ENCODE measurements at places on chromosomes 7 and 10. TPM values are rescaled to one million over a fixed set of nuclear protein-coding genes. Genes with fewer than 3 reads are reported as not detected.

The IFIT1B gene
- 0.14 TPM for total RNA-seq

The NAT16 gene
- total RNA-seq: not detected

- DNase-seq: no peak
These were observed 27.9 kb upstream of the PLXNA4 start for GRCh38 chr7:132604121-132604520.

DNA sequence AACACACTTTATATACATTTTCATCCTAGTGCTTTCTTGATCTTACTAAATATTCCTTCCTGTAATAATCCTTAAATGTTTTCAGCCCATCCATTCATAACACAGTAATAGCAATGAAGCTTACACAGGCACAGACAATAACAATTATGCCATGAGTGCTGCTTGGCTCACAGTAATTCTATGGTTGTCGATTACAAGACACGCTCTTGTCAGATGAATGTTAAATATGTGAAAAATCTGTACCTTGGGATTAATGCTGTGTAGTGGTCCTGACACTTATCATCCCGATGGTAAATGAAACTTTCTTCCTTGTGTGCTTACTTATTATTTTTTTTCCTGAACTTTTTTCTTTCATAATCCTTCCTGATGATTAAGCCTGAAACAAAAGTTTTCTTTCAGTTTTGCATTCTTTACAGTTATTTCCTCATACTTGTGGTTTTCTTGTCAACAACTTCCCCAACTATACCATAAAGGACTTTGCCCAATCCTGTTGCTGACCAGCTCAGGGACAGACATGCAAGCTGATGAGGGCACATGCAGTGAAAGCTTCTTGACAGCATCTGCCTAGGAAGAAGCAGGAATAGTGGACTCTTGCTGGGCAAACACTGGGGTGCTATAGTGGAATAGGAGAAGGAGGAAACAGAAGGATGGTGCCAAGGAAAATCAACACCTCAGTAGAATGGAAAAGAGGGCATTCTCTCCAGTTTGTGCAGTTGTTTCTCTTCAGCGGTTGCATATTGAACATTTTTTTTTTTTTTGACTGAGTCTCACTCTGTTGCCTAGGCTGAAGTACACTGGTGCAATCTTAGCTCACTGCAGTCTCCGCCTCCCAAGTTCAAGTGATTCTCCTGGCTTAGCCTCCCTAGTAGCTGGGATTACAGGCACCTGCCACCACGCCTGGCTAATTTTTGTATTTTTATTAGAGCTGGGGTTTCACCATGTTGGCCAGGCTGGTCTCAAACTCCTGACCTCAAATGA lies 6.7 kb upstream of the MGAM2 start:
- DNase-seq: no peak

GRCh38 chr10:102963756-102964025 lies 45.6 kb downstream of the CNNM2 start:
- DNase-seq: no peak

DNA sequence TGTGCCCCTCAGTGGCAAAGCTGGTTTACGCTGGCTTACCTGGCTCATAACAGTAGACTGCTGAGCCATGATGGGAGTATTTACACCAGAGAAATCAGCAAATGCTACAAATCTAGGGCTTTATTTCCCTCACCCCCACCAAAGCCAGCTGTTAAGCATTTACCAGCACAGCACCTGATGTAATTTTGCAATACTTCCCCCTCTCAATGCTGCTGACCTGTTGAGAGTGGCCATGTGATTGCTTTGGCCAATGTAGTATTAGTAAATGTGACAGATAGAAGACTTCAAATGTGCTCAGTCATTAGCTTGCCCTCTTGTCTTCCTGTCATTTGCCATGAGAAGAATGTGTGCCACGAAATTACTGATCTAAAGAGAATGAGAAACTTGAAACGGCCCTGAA lies 46.6 kb downstream of the HERPUD2 start:
- DNase-seq: no peak

DNA sequence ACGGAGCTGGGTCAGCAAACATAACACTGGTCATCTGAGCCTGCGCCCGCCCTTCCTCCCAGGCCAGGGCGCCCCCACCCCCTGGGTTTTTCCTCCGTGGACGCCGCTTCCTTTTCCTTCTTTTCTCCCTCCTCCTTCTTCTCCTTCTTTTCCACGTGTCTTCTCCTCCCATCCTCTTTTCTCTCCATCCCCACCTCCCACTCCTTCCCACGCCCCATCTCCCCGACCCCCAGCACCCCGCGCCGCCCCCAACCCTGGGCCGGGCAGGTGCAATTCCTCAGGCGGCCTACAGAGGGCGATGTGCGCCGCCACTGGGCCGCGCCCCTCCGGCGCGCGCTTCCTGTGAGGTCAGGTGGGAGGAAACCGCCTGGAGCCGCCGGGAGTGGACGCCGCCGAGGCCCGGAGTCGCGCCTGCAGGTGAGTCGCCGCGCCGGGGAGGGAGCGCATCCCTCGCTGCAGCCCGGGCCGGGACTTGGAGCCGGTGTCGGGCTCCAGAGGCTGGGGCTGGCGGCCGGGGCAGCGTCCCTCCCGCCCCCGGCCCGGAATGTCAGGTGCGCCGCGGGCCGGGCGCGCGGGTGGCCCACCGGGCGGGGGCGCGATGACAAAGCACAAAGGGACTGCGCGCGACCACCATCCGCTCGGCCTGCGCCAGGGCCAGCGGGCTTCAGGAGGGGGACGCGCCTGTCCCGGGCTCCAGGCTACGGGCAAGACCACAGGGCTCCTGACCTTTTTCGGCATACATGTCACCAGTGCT lies at the start of gene FAM241B:
TSS of gene FAM241B (plus strand) at position 351 of the 754 bp plus-strand sequence. CDS start 1,497 bp downstream, outside the sequence.
- peak; percentile 75 for DNase-seq
